Colonic mucosa (tissue), 4 donors: ENCODE measurements at places on chromosomes 13 and 19.
A peak's percentile ranks its signal among the peaks of the same experiment; 100 is the strongest.

DNA sequence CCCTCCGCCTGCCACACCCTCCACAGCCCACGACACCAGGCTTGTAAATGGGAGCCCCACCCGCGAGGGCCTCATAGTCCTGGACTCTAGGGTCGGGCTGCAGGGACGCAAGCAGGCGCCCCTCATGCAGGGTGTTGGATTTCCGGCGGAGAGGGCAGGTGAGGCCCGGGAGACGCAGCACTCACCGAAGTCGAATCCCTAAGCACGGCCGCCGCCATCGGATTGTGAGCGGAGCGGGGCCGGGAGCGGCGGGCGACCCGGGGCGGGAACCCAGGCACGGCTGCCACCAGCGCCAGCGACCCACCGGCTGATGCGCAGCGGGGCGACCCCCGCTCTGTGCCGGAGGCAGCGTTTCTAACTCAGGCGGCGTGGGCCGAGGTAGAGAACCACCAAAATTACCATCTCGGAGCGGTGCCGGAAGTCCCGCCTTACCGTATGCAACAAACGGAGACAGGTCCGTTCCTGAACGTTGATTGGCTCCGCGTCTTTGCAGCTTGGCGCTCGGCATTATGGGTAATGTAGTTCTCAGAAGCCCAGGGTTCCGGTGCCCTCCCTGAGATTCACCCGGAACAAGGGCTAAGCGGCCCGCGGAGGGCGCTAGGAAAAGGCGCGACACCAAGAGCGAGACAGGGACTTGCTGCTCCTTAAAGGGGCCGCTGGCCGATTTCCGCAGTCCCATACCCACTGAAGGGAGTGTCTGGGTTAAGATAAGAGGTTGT is at the start of gene ZNF416:
Gene ZNF416 (minus strand): TSS at position 425 of the 719 bp plus-strand sequence. CDS start 207 bp downstream, at position 218.
- DNase-seq, result peak; percentile 98

DNA sequence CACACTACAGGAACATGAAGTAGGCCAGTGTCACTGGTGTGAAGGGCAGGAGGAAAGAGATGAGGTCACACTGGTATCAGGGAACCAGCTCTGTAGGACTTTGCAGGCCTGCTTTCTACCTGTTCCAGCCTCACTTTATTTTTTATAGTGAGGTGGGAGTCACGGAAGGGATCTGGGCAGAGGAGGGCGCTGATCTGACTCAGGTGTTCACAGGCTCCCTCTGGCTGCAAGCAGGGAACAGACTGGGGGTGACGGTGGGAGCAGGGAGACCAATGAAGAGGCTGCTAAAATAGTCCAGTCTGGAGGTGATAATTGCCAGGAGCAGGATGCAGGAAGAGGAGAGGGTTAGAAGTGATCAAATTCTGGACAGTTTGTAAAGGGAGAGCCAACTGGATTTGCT is 2.8 kb downstream of the THAP8 start:
- DNase-seq, result no peak

DNA sequence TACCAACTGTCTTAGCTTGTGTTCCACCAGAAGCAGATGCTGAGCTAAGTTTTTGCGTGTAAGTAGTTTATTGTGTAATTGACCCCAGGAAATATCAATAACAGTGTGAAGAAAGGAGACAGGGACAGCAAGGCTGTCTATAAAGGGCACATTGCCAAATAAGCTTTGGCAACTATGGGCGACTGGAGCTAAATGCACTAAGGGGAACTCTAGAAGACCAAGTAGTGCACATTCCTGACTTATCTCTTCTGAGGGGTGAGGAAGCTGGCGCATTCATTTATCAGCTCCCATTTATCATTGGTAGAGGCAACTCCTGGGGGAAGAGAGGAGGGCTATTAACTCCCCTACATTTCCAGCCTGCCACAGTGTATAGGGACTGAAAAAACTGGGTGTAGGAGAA is 135.0 kb downstream of the DLEU7 start:
- DNase-seq, result no peak

DNA sequence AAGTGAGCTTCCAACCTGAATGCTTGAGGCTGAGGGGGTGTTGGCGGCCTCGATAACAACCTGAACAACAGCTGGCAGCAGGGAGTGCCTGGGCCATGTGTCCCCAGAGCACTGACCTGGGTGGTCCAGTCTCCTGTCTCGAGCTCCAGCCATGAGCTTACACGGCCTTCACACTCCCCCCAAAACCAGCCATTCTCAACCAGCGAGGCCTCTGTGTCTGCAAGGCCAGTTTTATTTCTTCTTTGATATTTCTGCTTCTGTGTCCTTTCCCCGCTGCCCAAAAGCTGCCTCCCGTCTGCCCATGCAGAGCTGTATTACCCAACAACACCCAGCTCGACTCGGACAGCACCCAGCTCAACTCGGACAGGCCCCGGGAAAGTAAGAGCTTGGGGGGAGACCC is 32.5 kb upstream of the TFDP1 start:
- DNase-seq, result no peak

- DNase-seq, result no peak
Measured at GRCh38 chr13:36357692-36358091, 11.5 kb upstream of the SPART start.

GRCh38 chr19:47447470-47448359 is 24.0 kb downstream of the SLC8A2 start:
- DNase-seq, result peak; percentile 71

- DNase-seq, result no peak
Measured at GRCh38 chr13:26483546-26483945, 73.9 kb upstream of the WASF3 start.

DNA sequence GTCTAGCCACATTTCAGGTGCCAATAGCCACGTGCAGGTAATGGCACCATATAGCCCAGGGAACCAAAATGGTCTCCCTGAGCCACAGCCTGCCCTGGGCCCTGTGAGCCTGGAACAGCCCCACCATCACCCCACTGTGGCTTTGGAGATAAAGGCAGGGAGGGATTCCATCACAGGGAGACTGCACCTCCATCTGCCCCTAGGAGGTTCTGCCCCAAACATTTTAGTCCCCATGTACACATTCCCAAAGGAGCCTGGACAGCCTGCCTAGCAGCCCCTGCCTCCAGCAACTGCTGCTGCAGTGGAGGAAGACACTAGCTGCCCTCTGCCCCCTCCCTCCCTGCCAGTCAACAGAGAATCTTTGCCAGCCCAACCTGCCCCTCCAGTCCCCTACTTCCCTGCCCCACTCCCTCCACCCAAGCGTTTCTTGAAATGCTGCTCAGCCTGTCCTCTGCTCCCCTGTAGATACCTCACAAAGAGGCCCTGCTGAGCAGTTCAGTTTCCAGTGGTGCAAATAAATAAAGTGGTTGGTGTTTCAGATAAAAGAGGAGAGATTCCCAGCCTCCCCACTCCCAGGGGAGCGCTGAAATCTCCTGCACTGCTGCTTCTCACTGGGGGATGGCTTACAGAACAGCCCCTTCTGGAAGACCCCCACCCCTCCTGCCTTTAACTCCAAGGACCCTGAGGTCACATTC is 921.8 kb downstream of the UQCRFS1 start:
- no peak for DNase-seq
